ENCODE measurements at places on chromosomes 1 and 21. TPM values are rescaled to one million over a fixed set of nuclear protein-coding genes. Genes with fewer than 3 reads are reported as not detected.

NOS1AP gene
- total RNA-seq, result 6.3 TPM

AMY1B gene
- not detected for total RNA-seq

TNFRSF9 gene
- total RNA-seq, result 0.04 TPM

DSCAM gene
- total RNA-seq, result not detected

CEP170 gene
- total RNA-seq, result 65.4 TPM

INSRR gene
- 0.05 TPM for total RNA-seq

RGSL1 gene
- not detected for total RNA-seq

TMPRSS3 gene
- not detected for total RNA-seq

CCDC27 gene
- total RNA-seq, result not detected

PLD5 gene
- total RNA-seq, result 0.13 TPM

EIF3I gene
- 126 TPM for total RNA-seq

SLC22A15 gene
- total RNA-seq, result 5.7 TPM

PPIAL4G gene
- total RNA-seq, result not detected

RRP1B gene
- total RNA-seq, result 8.5 TPM

ABCG1 gene
- 10.8 TPM for total RNA-seq

HP1BP3 gene
- 139 TPM for total RNA-seq

MAP1LC3C gene
- total RNA-seq, result not detected

IL19 gene
- total RNA-seq, result not detected

MCOLN3 gene
- total RNA-seq, result not detected

LRRC71 gene
- 0.35 TPM for total RNA-seq

MMP23B gene
- 45.2 TPM for total RNA-seq

Measured in heart right ventricle (tissue), 16 donors.